ENCODE measurements at places on chromosomes 5 and 9.

DNA sequence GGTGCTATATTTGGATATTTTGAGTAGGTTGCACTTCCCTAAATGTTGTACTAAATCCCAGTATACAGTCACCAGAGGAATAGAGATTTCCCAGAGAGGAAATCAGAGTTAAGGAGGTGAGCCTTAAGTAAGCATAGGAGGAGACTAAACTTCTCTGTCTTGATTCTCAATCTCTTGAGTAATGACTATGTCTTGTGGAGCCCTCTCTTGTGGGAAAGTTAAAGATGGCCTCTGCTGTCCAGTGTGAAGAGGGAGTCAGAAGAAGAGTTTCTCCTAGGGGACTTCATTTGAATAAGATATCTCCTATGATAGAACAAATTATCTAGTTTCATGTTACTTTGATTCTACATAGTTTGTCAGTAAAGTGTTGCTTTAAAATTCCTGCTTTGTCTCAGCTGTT is 502.5 kb downstream of the PDE4D start:
- no peak for DNase-seq

DNA sequence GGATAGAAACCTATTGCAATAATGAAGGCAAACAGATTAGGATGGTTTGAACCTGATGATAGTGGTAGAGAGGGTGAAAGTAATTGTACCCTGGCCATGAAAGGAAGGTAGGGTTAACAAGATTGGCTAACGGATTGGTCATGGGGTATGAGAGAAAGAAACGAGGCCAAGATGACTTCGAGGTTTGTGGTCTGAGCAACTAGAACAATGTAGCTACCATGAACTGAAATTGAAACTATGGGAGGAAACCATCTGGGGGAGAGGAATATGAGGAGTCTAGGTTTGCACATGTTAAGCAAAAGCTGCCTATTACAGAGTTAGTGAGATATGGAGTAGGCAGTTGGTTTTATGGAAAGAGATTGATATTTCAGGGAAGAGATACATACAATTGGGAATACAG is 406.0 kb downstream of the PRELID2 start:
- no peak for DNase-seq

DNA sequence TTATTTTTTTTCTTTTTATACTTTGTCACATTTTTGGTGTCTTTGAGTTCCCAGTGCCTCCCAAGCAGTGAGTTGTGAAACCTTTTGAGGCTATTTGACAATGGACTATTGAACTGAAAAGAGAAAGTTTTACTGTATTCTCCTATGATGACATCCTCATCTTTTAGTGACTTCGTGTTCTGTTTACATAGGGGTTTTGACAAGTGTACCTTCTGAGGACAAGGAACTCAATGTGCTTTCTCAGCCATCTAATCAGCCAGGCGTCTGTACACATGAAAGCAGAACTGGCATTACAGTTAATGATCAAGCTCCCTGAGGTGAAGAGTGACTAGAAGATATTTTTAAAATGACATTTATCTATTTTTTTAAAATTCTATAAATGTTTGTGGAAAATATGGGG is 175.5 kb downstream of the ANXA1 start:
- no peak for DNase-seq

GRCh38 chr5:32261198-32261597 is 51.5 kb downstream of the MTMR12 start:
- no peak for DNase-seq

GRCh38 chr9:22201256-22201655 is 192.2 kb upstream of the CDKN2B start:
- no peak for DNase-seq

GRCh38 chr5:14267166-14267838 is 124.2 kb downstream of the TRIO start:
- DNase-seq: no peak

- DNase-seq: no peak
Observed at GRCh38 chr9:8730618-8731017, 931.0 kb upstream of the DMAC1 start.

GRCh38 chr5:107705402-107706014 is 34.8 kb upstream of the EFNA5 start:
- no peak for DNase-seq

GRCh38 chr5:15757103-15757502 is 257.1 kb downstream of the FBXL7 start:
- peak; percentile 70 for DNase-seq

DNA sequence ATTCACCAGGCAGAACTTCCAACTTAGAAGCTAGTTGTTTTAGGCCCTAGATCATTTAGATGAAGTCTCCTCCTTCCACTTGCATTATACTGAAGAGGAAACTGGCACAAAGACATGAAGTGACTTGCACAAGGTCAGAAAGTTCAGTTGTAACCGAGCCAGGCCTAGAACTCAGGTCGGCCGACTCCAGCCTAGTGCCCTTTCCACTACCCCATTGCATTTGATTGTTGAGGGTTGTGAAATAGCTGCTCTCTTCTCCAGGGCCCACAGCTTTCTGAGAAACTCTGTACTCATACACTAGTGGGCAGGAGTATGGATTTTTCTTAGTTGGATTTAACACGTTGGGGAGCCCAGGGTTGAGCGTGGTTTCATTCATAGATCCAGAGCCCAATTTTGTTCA is 5.6 kb downstream of the ZNF462 start:
- no peak for DNase-seq

DNA sequence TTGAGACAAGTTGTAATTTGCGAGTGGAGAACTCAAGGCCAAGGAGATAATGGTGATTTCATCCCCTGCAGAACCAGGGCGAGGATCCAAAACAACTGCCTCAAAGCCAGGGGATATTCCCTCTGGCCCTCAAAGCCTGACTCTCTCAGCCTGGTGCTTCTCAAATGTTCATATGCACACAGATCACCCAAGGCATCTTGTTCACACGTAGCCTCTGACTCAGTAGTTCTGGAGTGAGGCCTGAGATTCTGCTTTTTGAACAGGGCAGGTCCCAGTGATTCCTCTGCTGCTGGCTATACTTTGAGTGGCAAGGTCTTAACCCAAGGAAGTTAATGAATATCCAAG is 30.2 kb upstream of the WWC1 start:
- no peak for DNase-seq
